ENCODE measurements at places on chromosomes 2 and 18.

DNA sequence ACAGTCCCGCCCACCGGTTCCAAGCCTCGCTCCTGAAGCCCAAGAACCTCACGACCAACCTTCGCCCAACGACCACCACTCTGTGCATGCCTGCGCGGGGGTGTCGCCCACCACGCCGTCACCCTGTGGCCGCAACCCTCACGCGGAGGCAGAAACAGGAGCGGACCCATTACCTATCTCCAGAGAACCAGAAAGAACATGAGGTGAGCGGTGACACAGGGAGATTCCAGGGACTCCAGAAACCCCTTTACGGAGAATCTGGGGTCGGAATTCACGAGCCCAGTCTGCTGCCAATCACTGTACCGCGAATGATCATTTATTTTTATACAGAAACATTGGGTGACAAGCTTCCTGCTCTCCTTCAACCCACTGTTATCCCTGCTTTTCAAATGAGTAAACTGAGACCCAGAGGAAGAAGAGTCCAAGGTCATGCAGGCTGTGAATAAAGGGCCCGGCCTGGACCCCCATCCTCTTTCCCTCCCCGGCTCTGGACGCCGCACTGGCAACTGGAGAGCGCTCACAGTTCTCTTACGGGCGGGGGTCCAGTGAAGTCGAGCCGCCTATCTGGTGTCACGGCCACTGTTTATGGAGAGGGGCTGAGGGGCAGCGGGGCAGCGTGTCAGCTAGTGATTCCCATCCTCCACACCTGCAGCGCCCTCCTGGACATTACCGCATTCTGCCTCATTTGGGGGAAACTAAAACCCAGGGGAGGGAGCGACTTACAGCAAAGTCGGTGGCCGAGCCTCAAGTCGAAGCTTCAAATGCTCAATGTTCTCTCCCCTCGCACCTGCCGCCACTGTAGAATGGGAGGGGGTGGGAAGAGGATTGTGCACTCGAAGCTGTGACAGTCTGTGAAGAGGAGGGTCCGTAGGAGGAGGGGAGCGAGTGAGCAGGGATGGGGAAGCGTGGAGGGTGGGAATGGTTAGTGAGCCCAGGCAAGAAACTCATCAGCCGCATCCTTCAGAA lies 723 bp upstream of the SLC30A3 start:
- DNase-seq, result no peak

- DNase-seq, result no peak
Observed at GRCh38 chr2:27079233-27080139, 1.1 kb downstream of the EMILIN1 start.

GRCh38 chr2:161124201-161124600 lies 36.0 kb upstream of the TANK start:
- DNase-seq, result no peak

DNA sequence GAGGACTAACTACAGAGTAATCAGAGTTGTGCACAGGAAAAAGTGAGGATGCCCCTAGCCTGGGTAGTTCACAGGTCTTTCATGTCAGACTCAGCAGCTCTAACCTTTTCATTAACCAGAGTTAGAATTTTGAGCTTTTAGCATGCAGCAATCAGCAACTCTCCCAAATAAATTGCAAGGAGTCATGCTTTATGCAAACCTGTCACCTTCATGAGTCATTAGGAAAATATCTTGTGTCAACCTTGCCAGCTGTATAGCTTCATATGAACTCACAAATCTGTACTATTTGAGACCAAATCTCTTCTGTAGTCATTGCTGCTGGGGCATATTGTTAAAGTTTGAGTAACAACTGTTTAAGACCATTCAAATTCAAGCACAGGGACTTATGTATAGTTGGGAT lies 382.3 kb upstream of the NT5C1B start:
- DNase-seq, result no peak

DNA sequence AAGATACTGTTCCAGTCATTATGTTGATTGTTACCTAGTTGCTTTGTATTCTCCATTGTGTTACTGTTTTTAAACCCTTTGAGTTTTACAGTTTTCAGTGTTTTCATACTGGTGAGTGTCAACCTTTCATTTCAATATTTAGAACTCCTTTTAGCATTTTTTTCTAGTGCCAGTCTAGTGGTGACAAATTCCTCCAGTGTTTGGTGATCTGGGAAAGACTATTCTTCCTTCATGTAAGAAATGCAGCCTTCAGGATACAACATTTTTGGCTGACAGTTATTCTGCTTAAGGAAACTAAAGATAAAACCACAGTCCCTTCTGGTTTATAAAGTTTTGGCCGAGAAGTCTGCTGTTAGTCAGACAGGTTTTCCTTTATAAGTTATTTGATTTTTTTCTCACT lies 143.8 kb downstream of the ETAA1 start:
- no peak for DNase-seq

DNA sequence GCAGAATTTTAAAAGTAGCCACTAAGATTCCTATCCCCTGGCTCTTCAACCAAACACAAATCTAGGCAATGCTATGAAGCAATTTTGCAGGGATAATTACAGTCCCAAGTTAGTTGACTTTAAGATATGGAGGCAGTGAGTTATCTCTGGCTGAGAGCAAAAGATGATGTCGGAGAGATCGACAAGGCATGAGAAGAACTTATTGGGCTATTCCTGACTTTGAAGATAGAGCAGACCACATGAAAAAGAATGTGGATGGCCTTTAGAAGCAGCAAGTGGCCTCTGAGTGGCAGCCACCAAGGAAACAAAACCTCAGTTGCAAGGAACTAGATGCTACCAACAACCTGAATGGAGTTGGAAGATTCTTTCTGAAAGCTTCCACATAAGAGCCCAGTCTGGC lies 58.2 kb upstream of the PPM1B start:
- DNase-seq, result no peak

All from stimulated activated CD8-positive, alpha-beta memory T cell treated with anti-CD3 and anti-CD28 coated beads, Interleukin-7, amount 100 ng/mL, for 1 hour (primary cell).